ENCODE measurements at places on chromosomes 5 and 9.

- DNase-seq, result no peak
Measured at GRCh38 chr5:123705741-123706140, 193.8 kb downstream of the CSNK1G3 start.

- no peak for DNase-seq
Measured at GRCh38 chr9:100474082-100474923, 1.4 kb downstream of the TMEFF1 start.

GRCh38 chr9:109381011-109381729 lies 60.3 kb upstream of the EPB41L4B start:
- DNase-seq, result no peak

GRCh38 chr5:143582176-143582575 lies 178.7 kb upstream of the NR3C1 start:
- no peak for DNase-seq

DNA sequence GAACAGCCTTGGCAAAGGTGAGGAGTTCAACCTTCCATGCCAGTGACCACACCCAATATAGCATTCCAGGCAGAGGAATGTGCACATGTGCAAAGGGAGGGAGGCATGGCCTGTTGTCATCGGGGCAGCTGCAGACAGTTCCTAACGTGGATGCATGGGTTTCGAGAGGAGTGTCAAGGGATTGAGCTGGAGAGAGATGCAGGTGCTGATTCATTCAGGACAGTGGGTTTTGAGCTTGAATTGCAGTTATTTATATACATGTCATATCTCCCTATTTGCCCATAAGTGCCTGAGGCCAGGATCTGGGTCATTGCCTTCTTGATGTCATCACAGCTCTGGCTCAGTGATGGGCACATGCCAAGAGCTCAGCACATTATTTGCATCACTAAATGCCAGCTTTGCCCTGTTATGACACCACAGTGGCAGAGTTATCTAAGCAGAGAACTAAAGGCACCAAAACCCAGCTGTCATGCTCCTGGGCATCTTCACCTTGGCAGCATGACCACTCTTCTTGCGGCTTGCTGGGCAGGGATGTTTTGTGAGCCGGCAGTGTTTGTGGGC lies 278.0 kb downstream of the NTRK2 start:
- no peak for DNase-seq

DNA sequence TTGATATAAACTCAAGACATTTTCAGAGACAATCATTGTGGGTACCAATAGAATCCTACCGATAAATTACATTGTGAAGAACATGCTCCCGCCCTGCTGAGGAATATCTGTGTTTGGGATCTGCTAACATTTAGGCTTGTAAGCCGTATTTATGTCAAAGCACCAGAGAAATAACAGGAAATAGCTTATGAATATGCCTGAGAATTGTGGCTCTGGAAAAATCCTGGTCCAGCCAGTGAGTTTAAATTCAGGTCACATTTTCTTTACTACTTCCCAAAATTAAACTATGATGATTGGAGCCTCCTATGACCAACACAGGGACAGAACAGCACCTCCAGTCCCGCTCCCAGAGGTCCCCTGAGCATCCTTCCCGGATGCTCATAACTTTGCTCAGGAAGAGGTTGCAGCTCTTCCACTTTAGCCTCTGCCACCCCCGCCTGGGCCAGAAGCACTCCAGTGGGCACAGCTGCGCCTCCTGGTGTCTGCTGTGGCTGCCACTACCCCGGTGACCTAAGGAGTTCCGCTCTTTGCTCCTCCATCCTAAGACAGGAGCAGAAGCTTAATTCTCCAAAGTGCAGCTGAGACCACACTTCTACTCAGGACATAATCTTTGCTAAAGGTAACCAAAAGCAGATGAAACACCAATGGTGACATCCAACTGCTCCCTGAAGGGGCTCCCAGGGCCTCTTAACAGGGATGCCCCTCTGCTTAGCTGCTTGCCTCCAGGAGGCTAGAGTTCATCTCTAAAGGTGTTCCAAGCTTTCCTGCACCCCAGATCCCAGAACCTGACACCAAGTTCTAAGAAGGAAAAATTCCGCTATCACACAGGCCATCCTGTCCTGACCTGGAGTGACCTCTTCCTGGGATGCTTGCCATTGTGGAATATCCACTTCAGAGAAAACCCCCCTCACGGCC lies 58.8 kb downstream of the SLC1A1 start:
- DNase-seq, result peak; percentile 2

- DNase-seq, result no peak
Measured at GRCh38 chr9:125121146-125121545, 22.2 kb downstream of the SCAI start.

DNA sequence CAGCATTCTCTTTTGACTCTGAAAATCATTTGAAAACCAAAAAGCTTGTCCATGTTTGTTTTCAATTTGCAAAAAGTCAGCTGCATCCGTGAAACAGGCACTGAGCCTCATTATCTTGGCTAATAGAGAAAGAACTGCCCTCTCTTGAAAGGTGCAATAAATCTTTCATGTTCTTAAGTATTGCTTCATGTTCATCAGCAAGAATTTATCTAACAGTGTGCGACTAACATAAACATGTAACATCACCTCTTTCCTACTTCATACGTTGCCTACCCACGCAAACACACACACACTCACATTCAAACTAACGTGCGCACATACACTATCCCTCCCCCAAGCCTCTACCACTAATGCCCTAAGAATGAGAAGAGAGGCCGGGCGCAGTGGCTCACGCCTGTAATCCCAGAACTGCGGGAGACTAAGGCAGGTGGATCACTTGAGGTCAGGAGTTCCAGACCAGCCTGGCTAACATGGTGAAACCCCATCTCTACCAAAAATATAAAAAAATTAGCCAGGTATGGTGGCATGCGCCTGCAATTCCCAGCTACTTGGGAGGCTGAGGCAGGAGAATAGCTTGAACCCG lies 629.7 kb upstream of the ZNF608 start:
- DNase-seq, result no peak

- DNase-seq, result no peak
Measured at GRCh38 chr5:143613329-143613728, 198.6 kb upstream of the HMHB1 start.

GRCh38 chr5:96758621-96759020 lies 49.1 kb downstream of the ERAP1 start:
- no peak for DNase-seq

DNA sequence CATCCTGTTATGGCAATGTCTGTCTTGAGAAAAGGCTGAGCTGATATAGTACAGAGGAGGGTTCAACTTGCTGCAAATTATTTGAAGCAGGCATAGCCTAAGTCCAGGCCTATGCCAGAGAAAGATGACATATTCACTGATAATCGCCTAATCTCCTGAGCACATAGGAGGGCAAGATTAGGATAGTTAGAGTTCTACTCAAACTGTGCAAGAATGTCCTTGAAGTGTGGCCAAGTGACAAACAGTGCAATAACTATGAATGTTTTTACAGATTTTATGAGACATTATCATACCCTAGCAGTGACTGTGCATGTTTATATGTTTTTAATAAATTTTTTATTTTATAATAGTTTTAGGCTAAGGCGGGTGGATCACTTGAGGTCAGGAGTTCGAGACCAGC lies 96.2 kb downstream of the TSSK1B start:
- DNase-seq, result no peak

DNA sequence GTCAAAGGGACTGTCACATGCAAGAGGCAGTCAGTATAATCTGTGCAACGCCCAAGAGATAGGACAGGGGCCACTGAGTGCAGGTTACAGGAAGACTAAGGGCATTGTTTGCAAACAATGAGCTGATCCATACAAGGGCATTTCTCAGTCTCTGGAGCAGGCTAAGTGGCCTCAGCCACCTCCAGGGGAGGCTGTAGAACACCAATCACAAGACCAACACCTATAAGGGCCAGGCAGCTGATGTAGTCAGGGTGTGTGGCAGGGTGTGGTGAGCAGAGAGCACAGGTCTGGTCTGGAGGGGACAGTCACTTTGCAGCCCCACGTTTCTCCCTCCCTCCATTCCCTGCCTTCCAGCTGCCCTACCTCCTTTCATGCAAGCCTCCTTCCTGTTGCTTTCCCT lies 83.2 kb upstream of the ADRA1B start:
- DNase-seq, result no peak

DNA sequence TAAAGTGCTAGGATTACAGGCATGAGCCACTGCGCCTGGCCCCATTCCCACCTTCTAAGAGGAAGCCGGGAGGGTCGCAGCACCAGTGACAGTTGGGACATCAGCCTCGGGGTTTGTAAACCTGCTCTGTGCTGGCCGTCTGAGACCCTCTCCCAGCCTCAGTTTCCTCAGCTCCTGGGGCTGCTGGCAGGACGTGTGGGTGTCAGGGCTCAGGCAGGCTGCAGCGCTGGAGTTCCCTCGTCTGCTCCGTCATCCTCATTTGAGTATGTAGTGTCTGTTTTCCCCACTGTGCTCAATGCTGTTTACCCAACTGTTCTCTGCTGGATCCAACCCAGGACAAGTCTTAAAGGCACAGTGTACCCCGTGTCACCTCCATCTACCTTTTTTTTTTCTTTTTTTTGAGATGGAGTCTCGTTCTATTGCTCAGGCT lies 2.0 kb upstream of the NINJ1 start:
- DNase-seq, result no peak

DNA sequence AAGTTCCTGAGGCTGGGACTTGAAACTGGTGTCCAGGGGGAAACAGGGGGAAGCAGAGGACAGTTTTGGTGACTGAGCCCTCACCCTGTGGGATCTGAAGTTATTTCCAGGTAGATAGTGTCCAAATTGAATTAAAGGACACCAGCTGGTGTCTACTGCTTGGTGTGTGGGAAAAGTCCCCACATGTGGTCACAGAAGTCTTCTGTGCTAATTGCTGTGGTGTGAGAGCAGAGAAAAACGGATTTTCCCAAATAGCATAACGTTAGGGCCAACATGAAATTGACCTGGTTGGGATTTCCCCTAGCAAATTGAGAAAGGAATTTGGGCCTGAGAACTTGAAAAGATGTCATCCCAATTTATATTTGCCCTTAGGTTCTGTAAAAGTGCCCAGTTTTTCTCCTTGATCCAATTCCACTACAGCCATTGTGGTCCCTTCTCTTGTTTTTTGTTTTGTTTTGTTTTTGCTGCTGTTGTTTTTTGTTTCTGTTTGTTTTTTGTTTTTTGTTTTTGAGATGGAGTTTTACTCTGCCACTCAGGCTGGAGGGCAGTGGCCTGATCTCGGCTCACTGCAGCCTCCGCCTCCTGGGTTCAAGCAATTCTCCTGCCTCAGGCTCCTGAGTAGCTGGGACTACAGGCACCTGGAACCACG lies 5.6 kb upstream of the STARD4 start:
- no peak for DNase-seq

DNA sequence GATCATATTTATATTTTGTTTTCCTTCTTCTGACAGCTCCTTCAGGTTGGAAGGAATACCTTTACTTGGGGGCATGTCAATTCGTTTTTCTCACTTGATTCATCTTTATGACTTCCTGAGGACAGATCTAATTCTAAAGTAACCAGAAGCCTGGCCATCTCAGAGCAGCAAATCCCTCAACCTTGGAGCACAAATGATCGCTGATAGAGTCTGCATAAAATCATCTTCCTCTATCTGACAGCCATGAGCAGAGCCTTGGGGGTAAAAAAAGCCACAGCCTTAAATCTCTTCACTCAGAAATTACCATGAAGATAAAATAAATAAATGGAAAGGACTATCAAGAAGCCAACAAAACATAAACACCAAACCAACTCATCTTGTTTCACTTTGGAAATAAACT lies 325.8 kb downstream of the PRR16 start:
- DNase-seq, result no peak

DNA sequence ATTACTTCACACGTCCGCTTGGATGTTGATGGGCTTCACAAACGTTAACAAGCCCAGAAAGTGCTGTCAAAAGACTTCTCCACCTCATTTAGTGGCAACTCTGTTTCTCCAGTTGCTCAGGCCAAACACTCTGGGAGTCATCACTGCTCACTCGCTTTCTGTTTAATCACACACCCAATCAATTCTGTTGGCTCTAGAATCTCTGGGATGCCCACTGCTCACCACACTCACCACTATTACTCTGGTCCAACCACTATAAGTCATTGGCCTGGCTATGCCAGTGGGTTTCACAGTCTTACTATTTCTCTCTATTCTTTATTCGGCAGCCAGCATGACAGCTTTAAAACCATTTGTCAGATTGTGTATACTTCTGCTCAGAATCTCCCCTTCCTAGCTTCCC lies 163.5 kb downstream of the KDM4C start:
- DNase-seq, result no peak

DNA sequence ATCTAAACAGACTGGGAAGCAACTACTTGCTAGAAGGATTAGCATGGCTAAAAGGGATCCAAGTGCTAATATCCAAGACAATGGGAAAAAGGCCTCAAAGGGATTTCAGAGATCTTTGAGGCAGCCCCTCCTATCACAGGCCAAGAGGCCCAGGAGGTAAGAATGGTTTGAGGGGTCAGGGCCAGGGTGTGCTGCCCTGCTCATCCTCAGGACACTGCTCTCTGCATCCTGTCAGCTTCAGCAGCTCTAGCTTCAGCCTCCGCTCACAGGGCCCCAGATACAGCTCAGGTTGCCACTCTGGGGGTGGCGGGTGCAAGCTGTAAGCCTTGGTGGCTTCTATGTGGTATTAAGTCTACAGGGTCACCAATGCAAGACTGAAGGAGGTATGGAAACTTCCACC lies 278.7 kb downstream of the PARP8 start:
- no peak for DNase-seq

- no peak for DNase-seq
Measured at GRCh38 chr9:967903-968641, 8.4 kb upstream of the DMRT3 start.

DNA sequence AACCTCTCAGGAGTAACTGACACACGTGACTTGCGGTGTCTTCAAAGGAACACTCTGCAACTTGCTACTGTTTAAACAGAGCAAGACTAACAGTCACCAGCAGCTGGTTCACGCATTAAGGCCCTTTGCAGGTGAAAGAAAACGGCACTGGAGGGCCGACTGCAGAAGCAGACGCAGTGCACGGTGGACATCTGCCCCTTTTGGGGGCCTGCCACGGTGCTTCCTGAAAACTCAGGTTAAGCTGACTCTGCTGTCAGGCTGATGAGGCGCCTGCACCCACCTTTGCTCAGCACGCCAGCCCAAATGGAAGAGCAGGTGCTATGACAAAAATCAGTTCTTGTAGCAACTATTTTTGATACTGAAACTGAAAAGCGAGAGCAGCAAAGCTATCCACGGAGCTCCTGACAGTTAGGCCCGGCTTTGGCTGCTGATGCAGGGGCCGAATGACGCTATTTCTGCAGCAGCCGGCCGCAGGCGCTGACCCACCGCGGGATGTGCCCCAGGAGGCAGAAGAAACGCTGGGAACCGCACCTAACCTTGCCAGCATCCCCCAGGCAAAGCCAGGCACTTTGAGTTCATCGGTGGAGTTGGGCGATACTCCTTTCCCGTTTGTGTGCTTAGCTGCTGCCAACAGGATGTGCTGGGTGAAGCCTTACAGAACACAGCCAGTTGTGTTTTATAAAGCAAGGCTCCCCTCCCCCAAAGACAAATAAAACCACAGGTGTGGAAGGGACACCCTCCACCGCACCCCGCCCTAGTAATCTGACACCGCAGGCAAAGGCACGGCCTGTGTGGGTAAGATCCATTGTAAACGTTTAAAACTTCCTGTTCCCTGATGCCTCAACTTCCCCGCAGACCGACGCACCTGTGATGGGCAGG lies 21.1 kb upstream of the TERT start:
- DNase-seq, result no peak

GRCh38 chr9:134491196-134491835 lies 150.3 kb upstream of the COL5A1 start:
- no peak for DNase-seq
